Osteocyte (in vitro differentiated cells): ENCODE measurements at places on chromosomes 11 and 22. TPM values are rescaled to one million over a fixed set of nuclear protein-coding genes. Genes with fewer than 3 reads are reported as not detected.

Gene SLCO2B1
- total RNA-seq: 0.18 and 0.54 TPM in 2 replicates

Gene SAMM50
- 42.6 TPM in 2 replicates for total RNA-seq

Gene GRAP2
- total RNA-seq: not detected in 2 replicates

Gene LRRC51
- 9.1 and 10.9 TPM in 2 replicates for total RNA-seq

Gene NNMT
- total RNA-seq: 65.4 and 79.5 TPM in 2 replicates

Gene CCDC89
- total RNA-seq: not detected in 2 replicates

Gene TEX54
- total RNA-seq: not detected in 2 replicates

Gene MRGPRF
- total RNA-seq: 7.0 and 8.4 TPM in 2 replicates

Gene SCGB2A2
- not detected in 2 replicates for total RNA-seq

Gene CNTN5
- 0.29 and 0.30 TPM in 2 replicates for total RNA-seq

Gene OMP
- total RNA-seq: not detected in 2 replicates

Gene JHY
- 7.3 and 8.6 TPM in 2 replicates for total RNA-seq

Gene OOSP1
- total RNA-seq: not detected in 2 replicates

Gene SCN4B
- total RNA-seq: 0.08 TPM in 1 of 2 replicates, not detected in the other

Gene THRSP
- total RNA-seq: not detected in 2 replicates

Gene C11orf42
- not detected in 2 replicates for total RNA-seq

Gene ARHGAP8
- total RNA-seq: 0.89 and 1.5 TPM in 2 replicates

Gene XPNPEP3
- total RNA-seq: 20.9 and 22.5 TPM in 2 replicates

Gene LTO1
- total RNA-seq: 18.9 and 21.4 TPM in 2 replicates

Gene CAPN5
- 12.8 TPM in 2 replicates for total RNA-seq

Gene PHF21B
- 0.54 TPM in 1 of 2 replicates, not detected in the other for total RNA-seq

Gene NLRP10
- 0.38 and 0.63 TPM in 2 replicates for total RNA-seq

Gene CHEK2
- 9.9 and 11.2 TPM in 2 replicates for total RNA-seq

Gene TBX1
- 22.5 and 24.2 TPM in 2 replicates for total RNA-seq

Gene MFRP
- not detected in 2 replicates for total RNA-seq

Gene RAB38
- total RNA-seq: not detected in 2 replicates

Gene XRRA1
- total RNA-seq: 12.1 and 16.1 TPM in 2 replicates

Gene DUSP18
- total RNA-seq: 10.7 and 11.2 TPM in 2 replicates

Gene APOA4
- not detected in 2 replicates for total RNA-seq

Gene ADM
- total RNA-seq: 239 and 244 TPM in 2 replicates

Gene PGR
- not detected in 2 replicates for total RNA-seq

Gene OR52H1
- total RNA-seq: not detected in 2 replicates

Gene SLC7A4
- total RNA-seq: not detected in 2 replicates
